ENCODE measurements at places on chromosomes 4 and X.

GRCh38 chrX:109793191-109793590 is 60.1 kb upstream of the ACSL4 start:
- DNase-seq, result no peak

DNA sequence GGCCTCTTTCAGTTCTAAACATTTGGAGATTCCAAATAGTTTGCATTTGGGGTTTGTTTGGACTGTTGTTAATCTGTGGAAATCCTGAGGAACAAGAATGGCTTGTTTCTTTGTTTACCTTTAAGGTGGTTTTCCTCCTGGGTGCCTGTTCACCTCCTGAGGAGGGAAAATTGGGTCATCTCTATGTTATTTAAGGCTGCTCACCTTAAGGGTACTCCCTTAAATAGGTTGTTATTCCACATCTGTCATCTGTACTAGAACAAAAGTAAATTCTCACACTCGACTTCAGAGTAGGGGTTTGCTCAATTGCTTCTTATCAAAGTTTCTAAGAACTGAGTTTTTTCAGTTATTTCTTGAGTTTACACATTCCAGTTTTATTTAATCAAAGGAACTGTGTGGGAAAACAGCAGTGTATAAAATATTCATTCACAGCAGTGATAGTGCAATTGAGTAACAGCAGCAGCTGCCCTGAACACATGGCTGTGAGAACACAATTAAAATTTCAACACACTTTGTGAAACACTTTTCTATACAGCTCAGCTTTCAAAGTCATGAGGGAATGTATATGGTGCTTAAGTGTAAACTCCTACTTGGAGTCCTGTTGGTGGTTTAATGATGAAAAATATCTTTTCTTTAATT is 238.5 kb upstream of the PGRMC2 start:
- peak; percentile 15 for DNase-seq

- DNase-seq, result no peak
Observed at GRCh38 chr4:21769404-21770147, 179.0 kb downstream of the KCNIP4 start.

GRCh38 chr4:86633854-86634253 is 39.7 kb downstream of the PTPN13 start:
- no peak for DNase-seq

DNA sequence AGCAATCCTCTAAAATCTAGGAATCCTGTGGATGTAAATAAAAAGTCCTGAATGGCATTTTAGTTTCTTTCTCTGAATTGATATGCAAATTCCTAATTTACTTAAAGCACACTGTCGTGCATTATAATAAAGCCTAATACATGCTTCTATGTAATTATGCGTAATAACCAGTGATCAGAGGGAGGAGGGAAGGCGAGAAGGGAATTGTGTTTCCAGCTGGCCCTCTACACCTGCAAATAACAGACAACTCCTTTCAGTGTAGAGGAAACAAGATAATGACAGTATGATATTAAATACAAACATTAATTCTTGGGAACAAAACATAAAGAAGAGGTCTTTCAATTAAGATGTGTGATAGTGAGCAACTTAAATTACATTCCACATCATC is 419.6 kb upstream of the LCORL start:
- no peak for DNase-seq

DNA sequence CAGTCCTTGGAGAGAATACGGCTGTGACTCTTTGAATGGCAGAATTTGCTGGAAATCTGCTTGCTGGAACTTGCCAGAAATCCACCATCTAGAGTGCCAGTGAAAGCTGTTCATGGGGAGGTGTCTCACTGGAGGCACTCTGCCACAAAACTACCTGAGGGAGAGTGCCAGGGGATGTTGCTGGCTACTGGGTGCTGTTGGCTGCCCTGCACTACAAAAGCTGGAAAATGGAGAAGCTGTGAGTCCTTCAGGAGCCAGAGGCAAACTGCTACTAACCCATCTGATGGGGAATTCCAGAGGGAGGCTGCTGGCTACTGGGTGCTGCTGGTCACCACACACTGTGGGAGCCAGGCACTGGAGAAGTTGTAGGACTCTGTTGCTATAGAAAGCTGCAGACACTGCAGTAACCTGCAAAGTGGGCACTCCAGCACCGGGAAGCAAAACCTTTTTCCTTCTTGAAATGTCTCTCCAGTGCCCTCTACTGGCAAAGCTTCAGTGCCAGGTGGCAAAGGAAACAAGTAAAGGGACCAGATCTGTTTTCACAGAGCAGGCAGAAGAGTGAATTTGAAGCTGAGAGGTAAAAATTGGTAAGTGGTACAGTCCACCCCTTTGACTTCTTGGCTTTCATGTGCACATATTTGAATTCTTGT is 47.8 kb upstream of the HSD17B10 start:
- DNase-seq, result no peak

DNA sequence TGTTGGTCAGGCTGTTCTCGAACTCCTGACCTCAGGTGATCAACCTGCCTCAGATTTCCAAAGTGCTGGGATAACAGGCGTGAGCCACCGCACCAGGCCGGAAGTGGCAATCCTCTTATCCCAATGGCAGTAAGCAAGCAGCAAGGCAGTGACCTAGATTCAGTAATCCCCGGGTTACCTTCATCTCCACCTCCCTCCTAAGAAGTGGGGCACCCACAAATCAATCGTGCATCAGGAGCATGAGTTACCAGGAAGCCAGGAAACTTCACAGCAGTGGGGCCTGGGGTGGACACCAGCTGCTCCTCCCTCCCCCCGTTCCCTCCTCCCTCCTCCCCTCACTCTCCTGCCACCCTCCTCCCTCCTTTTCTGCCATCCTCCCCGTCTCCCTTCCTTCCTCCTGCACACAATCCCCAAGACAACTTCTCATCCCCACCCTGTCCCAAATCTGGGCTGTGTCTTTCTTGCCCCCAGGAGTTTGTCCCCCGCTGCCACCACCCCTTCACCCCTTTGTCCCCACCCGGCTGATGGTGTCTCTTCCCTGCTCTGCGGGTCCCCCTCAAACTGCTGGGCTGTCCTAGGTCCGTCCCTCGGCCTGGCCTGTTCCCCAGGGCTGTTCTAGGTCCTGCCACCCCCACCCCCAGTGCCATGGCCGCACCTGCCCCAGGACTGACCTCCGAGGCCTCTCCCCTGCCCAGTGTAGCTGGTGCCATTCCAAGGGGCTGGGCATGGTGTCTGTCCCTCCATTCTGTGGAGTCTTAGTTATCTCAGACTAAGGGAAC is 2.2 kb downstream of the PDE6B start:
- no peak for DNase-seq

DNA sequence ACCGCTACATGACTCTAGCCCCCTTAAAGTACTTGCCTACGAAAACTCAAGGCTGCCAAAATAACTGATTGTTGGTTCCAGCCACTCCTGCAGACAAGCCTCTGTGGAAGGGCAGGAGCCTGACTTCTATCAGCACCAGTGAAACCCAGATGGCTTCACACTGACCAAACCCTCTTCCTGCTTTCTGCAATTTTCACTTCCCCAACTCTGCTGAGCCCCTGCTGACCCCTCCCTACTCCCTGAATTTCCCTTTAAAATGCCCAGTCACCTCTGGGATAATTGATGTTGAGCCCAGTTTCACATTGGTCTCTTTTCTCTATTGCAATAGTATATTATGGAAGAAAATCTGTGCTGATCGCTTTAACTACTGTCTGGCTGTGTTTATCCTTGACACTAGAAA is 61.6 kb upstream of the STS start:
- DNase-seq, result no peak

- DNase-seq, result no peak
Observed at GRCh38 chrX:18833071-18833731, 125.8 kb downstream of the PPEF1 start.

DNA sequence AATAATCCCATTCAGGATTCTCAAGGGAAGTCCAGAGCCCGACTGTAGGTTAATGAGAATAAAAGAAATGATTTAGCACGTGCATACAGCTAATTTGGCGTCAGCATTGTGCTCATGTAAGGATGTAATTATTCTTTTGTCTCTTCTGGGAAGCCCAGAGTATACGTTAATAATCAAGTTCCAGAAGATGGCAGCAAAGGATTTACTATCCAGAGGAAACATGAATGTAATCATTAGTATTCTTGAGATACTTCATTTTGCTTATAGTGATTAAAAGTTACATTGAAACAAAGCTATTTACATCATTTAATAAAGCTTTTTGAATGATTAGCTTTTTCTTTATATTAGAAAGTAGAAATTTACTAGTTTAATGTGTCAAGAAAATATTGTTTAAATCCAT is 27.1 kb upstream of the MAP9 start:
- no peak for DNase-seq

GRCh38 chr4:99624141-99624719 is 33.4 kb downstream of the C4orf54 start:
- DNase-seq, result no peak

DNA sequence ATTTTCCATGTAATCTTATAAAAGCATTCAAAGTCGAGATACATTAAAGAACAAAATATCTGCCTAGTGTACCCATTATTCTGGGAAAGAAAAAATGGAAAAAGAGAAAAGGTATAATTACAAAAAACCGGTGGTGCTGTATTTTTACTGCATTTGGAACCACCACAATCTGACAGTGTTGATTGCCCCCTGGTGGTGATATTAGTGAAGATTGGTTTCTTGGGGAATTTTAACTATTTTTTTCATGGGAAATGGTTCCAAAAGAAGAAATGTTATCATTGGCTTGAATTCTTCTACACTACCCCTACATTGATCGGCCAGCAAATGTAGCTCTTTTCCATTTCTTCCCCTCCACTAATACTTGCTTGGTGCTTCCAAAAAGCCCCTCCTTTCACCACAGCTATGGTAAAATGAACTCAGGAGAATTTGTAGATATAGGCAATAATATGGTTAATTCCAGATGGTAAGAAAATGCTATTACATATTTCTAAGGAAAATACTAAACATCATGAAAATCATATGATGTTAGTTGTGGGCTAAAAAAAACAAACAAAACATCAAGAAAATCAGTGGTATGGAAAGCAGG is 50.0 kb downstream of the COX18 start:
- no peak for DNase-seq

DNA sequence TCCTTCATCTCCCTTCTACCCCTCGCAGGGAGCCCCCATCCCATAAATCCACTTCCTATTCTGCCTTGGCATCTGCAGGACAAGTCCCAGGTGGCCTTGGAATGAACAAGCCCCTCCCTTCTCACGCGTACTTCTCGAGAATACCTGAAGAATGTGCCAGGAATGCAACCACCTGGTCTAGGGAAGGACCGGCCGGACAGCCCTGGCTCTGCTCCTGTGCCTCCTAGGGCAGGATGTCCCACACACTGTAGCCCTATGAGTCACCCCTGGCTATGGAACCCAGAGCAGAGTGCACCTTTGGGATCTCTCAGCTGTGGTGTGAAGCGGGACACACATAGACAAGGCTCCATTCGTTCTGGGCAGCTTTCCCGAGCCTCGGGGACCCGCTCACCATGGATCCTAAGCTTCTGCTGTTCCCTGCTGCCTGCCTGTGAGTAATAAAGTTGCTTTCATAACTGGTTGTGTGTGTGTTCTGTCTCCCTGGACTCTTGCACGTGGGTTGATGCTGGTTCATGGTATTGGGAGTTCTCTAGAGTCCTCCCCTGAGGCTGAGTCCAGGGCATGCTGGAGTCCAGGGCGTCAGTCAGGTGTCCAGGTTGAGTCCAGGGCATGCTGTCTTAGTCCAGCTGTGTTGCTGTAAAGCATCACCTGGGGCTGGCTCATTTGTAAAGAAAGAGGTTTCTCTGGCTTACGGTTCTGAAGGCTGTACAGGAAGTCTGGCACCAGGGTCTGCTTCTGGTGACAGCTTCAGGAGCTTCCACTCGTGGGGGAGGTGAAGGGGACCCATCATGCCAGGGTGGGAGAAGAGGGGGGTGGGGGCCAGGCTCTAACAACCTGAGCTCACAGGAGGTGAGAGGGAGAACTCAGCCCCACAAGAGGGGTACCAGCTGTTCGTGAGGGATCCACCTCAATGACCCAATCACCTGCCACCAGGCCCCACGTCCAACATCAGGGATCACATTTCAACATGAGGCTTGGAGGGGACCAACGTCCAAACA is 7.4 kb upstream of the PDE6B start:
- no peak for DNase-seq

GRCh38 chrX:106035064-106035463 is 3.5 kb downstream of the SERPINA7 start:
- no peak for DNase-seq

DNA sequence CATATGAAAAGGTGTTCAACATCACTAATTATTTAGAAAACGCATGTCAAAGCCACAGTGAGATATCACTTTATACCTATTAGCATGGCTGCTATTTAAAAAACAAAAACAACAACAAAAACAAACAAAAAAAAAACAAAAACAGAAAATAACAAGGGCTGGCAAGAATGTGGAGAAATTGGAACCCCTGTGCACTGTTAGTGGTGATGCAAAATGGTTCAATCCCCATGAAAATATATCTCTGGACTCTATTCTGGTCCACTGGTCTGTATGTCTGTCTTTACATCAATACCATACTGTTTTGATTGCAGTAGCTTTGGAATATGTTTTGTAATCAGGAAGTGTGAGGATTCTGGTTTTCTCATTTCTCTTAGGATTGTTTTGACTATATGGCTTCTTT is 43.6 kb upstream of the SPP1 start:
- DNase-seq, result no peak

DNA sequence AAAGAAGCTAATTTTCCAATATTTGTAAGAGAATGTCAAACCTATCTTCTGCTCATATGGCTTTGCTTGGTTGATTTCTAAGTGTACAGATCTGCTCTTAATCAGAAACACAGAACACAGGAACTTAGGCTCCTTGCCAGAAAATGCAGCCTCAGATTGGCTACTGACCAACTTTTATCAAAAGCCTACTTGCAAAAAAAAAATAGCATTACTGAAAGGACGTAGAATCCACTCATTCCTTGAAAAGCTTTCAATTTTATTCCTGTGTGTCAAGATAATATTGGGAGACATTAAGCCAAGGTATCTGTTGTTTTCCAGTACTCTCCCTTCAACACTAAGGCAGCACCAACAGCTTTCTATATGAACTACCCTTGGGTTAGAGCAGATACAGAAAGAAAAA is 127.6 kb upstream of the INTU start:
- DNase-seq, result no peak

DNA sequence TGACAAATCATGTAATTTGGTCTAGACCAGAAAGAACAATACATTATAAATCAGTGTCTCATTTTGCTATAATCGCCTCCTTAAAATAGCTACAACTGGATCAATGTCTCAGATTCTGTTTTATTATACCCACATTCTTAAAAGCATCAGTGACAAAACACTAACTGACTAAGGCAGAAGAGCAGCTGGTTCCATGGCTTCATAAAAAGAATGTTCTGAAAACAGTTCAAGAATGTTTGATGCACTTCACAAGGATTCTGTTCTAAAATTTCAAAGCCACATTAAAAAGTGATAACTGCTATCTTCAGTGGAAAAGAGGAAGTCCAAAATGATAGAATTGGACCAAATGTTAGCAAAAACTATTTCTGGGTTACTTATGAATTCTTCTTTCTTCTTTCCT is 69.8 kb downstream of the COL25A1 start:
- no peak for DNase-seq

GRCh38 chr4:121148000-121148399 is 16.1 kb downstream of the TNIP3 start:
- no peak for DNase-seq

- no peak for DNase-seq
Observed at GRCh38 chr4:41466249-41466648, 71.7 kb upstream of the LIMCH1 start.
